ENCODE measurements at places on chromosomes 1 and 21. TPM values are rescaled to one million over a fixed set of nuclear protein-coding genes. Genes with fewer than 3 reads are reported as not detected.

DNA sequence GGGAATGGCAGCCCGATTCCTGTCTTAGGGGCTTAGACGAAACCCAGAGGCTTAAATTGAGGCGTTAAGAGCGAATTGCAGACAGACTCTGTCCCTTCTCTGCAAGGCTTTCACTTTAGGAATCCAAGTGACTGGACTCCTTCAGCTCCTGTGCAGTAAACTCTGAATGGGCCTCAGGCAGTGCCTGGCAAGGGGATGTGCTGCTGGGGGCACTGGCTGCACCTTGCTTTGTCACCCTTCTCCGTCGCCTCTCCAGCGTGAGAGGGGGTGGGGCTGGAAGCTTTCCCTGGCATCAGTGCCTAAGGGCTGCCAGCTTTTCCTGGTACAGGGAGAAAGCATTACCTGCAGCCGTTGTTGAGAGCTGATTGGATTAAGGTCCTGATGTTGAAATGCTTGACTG lies 39.9 kb upstream of the NFASC start:
- H3K4me3 ChIP-seq, result peak overlapping the region; percentile 85
- peaks cover 8% of the 10 kb centered on the region for H3K27me3 ChIP-seq
- no peak overlapping the region for H3K27ac ChIP-seq
- no peaks in the 10 kb centered on the region for H3K4me1 ChIP-seq

Gene RNF207
- total RNA-seq, result 4.8 TPM

DNA sequence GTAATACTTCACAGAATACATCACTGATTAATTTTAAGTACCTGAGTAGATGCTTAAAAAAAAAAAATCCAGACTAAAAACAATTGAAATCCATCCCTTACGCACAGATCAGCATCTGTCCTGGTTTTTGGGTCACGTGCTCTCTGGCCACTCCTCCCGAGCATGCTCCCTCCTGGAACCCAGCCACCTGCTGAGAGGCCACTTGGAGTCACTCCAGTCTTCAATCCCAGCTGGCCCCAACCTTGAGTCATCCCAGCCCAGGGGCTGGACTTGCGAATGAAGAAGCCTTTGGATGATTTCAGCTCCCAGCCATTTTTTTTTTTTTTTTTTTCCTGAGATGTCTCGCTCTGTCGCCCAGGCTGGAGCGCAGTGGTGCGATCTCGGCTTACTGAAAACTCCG lies 8.9 kb downstream of the MAP1LC3C start:
- no peaks in the 10 kb centered on the region for H3K36me3 ChIP-seq
- H3K4me1 ChIP-seq, result no peaks in the 10 kb centered on the region
- no peaks in the 10 kb centered on the region for H3K27me3 ChIP-seq
- no peak overlapping the region for H3K4me3 ChIP-seq
- DNase-seq, result peak; percentile 80

GRCh38 chr1:234988155-234988517 lies 140.5 kb downstream of the TOMM20 start:
- no peak for DNase-seq
- H3K27me3 ChIP-seq, result no peaks in the 10 kb centered on the region

GRCh38 chr1:84719543-84720217 lies 29.4 kb upstream of the SSX2IP start:
- no peak overlapping the region for H3K4me3 ChIP-seq
- no peaks in the 10 kb centered on the region for H3K36me3 ChIP-seq
- H3K27me3 ChIP-seq, result no peaks in the 10 kb centered on the region

DNA sequence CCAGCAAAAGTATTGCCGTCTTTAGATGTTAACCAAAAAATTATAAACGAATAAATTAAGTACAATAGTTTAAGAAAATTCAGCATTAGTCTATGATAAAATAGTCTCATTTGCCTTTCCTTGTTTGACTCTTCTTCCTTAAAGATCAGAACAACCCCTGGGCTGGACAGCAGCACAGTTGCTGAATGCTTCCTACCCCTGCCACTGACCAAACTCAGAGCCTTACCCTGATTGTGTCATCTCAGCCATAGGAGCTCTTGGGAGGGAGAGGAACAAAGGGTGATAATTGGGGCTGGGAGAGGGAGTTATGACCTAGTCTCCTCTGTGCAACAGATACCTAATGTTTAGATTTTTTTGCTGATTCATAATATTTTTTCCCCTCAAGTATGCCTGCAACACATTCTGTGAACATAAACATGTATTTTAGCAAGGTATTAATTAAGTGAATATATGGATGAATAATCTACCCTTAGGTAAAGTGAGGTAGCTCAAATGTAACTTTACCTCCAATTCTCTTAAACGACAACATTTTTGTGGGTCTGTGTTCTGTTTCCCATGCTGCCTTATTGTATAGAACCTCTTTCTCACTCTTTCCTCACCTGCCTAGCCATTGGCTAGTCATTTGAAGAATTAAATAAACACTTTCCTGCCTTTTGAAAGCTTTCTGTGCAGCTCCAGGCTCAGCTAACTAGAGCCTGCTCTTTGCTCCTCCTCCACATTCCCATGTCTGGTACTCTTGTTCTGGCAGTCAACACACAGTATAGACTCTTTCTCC lies 46.1 kb downstream of the FGGY start:
- H3K27me3 ChIP-seq, result no peaks in the 10 kb centered on the region
- H3K27ac ChIP-seq, result no peak overlapping the region
- no peak overlapping the region for H3K4me3 ChIP-seq

Gene LRP8
- total RNA-seq, result 36.9 TPM

Gene TTC39A
- 10.7 TPM for total RNA-seq

- H3K27ac ChIP-seq, result no peak overlapping the region
- no peaks in the 10 kb centered on the region for H3K36me3 ChIP-seq
- H3K4me3 ChIP-seq, result no peak overlapping the region
- H3K4me1 ChIP-seq, result peaks cover 9% of the 10 kb centered on the region
- H3K27me3 ChIP-seq, result no peaks in the 10 kb centered on the region
These were observed 84.7 kb downstream of the LRRC8D start for GRCh38 chr1:89905395-89906058.

Gene CFAP107
- not detected for total RNA-seq

GRCh38 chr21:17105932-17106331 lies 406.9 kb upstream of the CXADR start:
- H3K36me3 ChIP-seq, result no peaks in the 10 kb centered on the region
- H3K27me3 ChIP-seq, result no peaks in the 10 kb centered on the region
- H3K27ac ChIP-seq, result no peak overlapping the region
- no peaks in the 10 kb centered on the region for H3K4me1 ChIP-seq
- DNase-seq, result no peak
- no peak overlapping the region for H3K4me3 ChIP-seq

DNA sequence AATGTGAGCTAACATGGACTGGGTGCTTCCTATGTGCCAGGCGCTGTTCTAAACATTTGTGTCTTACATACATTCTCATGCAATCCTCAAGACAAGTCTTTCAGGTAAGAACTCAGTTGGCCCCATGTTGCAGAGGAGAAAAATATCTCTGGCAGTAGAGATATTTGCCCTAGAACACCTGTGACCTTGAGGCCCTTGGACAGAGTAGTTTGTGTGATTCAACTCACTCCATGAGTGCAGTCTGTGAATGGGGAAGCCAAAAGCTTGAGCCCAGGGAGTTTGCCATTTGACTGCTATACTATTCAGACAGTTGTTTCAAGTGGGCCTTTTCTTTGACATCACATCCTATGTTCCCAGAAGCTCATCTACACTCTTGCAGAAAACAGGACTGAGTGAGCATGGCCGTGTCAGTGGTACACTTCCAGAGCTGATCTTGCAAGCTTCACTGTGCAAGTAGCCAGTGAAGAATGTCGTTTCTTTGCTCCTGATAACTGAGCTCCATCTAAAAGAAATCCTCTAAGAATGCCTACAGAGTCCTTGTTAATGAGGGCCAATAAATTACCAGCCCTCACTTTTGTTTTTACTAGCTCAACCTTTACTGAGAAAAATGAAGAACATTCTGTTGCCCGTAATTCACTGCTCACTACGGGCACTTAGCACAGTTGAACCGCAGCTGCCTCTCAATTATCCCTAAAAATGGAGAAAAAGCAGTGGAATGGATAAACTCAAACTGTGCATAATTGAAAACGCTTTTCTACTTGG lies 98.7 kb upstream of the C8B start:
- no peaks in the 10 kb centered on the region for H3K36me3 ChIP-seq
- H3K27ac ChIP-seq, result no peak overlapping the region

DNA sequence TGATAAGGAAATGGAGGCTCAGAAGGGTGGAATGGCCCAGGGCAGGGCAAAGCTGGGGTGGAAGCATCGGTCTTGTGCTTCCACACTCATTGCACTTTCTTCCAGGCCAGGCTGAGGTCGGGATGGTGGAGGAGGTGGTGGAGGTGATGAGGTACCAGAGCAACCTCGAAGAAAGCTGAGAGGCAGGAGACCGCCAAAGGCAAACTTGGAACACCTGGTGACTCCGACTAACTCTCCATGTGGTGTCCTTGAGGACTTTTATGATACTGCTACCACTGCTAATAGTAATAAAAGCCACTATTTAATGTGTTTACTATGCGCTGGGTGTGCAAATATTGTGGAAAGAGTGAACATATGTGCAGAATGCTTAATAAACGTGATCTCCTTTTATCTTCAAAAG lies 16.9 kb upstream of the BTG2 start:
- H3K4me3 ChIP-seq, result no peak overlapping the region
- no peaks in the 10 kb centered on the region for H3K36me3 ChIP-seq
- peaks cover 12% of the 10 kb centered on the region for H3K4me1 ChIP-seq
- DNase-seq, result no peak

- H3K36me3 ChIP-seq, result peaks cover 13% of the 10 kb centered on the region
- no peak overlapping the region for H3K27ac ChIP-seq
- DNase-seq, result no peak
- no peak overlapping the region for H3K4me3 ChIP-seq
- H3K4me1 ChIP-seq, result no peaks in the 10 kb centered on the region
- no peaks in the 10 kb centered on the region for H3K27me3 ChIP-seq
These were observed 4.9 kb downstream of the C1orf198 start for GRCh38 chr1:230863449-230863848.

DNA sequence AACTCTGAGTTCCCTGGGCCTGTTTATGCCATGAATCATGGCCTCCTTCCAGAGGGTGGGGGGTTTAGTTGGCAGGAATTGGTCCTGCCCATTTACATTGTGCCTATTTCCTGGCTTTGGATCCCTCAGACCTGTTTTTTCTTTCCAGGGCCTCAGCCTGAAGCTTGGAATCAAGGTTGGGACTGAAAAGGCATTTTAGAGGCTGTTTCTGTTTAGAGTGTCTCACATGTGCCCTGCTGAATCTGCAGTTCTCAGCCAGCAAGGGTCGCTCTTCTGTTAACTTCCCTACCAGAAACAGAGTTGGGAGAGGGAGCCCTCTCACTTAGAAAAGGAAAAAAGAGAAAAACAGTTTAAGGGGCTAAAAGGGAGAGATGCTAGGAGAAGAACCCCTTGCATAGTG lies 191.1 kb downstream of the PTPRC start:
- no peaks in the 10 kb centered on the region for H3K36me3 ChIP-seq
- no peaks in the 10 kb centered on the region for H3K4me1 ChIP-seq
- peak; percentile 66 for DNase-seq
- H3K27ac ChIP-seq, result no peak overlapping the region
- H3K27me3 ChIP-seq, result no peaks in the 10 kb centered on the region

- H3K27ac ChIP-seq, result no peak overlapping the region
- no peaks in the 10 kb centered on the region for H3K4me1 ChIP-seq
- no peaks in the 10 kb centered on the region for H3K27me3 ChIP-seq
- no peaks in the 10 kb centered on the region for H3K36me3 ChIP-seq
- no peak for DNase-seq
- no peak overlapping the region for H3K4me3 ChIP-seq
These were observed 58.5 kb downstream of the DNM3 start for GRCh38 chr1:171899838-171900237.

Gene KLHDC7A
- total RNA-seq, result 4.4 TPM

DNA sequence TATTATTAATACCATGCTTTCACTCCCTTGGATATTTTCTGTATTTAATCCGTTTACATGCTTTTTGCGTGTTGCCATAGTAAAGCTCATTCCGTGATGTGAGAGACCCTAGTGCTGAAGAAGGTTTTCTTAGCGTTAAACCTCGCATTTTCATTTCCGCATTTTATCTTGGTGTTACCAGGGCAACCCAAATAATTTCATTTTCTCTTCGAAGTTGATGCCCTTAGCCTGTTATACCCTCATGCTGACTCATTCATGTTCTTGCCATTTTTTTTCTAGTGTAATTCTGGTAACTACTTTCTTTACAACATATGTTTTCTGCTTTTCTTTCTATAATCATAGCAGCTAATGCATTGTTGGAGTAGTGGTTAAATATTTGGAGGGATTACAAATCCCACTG lies 37.2 kb downstream of the LRRC8C start:
- no peaks in the 10 kb centered on the region for H3K4me1 ChIP-seq
- H3K36me3 ChIP-seq, result no peaks in the 10 kb centered on the region
- H3K27me3 ChIP-seq, result no peaks in the 10 kb centered on the region
- no peak overlapping the region for H3K4me3 ChIP-seq
- no peak for DNase-seq

GRCh38 chr21:32389337-32390015 lies 3.3 kb downstream of the URB1 start:
- DNase-seq, result no peak
- H3K4me1 ChIP-seq, result no peaks in the 10 kb centered on the region
- peaks cover 5% of the 10 kb centered on the region for H3K36me3 ChIP-seq
- no peak overlapping the region for H3K27ac ChIP-seq
- peaks cover 10% of the 10 kb centered on the region for H3K27me3 ChIP-seq

DNA sequence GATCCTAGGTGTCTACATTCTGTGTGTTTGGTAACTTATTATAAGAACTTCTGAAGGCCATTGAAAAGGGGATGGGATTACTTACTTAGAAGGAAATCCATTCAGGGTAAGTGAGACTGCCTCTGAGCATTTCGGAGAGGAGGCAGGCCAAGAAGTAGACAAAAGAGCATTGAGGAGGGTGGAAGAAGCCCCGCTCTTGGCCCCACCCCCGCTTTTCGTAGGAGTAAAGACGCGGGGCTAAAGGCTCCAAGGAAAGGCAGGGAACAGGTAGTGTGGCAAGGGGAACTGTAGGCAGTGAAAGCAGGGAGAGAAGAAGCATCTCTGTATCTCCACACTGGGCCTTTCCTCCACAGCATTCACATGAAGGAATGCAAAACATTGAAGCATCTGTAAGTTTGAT lies 51.8 kb upstream of the GRIK1 start:
- no peak overlapping the region for H3K27ac ChIP-seq
- no peaks in the 10 kb centered on the region for H3K36me3 ChIP-seq
- H3K27me3 ChIP-seq, result no peaks in the 10 kb centered on the region
- H3K4me1 ChIP-seq, result no peaks in the 10 kb centered on the region
- DNase-seq, result no peak

GRCh38 chr1:168907053-168907452 lies 178.0 kb upstream of the DPT start:
- DNase-seq, result no peak
- no peaks in the 10 kb centered on the region for H3K36me3 ChIP-seq
- no peak overlapping the region for H3K27ac ChIP-seq
- H3K4me1 ChIP-seq, result no peaks in the 10 kb centered on the region
- H3K4me3 ChIP-seq, result no peak overlapping the region

- H3K36me3 ChIP-seq, result peaks cover 29% of the 10 kb centered on the region
- H3K4me1 ChIP-seq, result no peaks in the 10 kb centered on the region
- H3K27me3 ChIP-seq, result no peaks in the 10 kb centered on the region
- no peak overlapping the region for H3K4me3 ChIP-seq
- no peak for DNase-seq
These were observed 8.0 kb upstream of the ANGPTL3 start for GRCh38 chr1:62589321-62589720.

GRCh38 chr1:204107892-204108291 lies 35.0 kb downstream of the SOX13 start:
- no peak overlapping the region for H3K4me3 ChIP-seq
- peaks cover 12% of the 10 kb centered on the region for H3K4me1 ChIP-seq
- no peaks in the 10 kb centered on the region for H3K36me3 ChIP-seq
- H3K27me3 ChIP-seq, result no peaks in the 10 kb centered on the region
- DNase-seq, result no peak
- H3K27ac ChIP-seq, result peak overlapping the region; percentile 98

Gene CLDN19
- total RNA-seq, result 28.3 TPM

GRCh38 chr1:8151647-8152046 lies 125.5 kb upstream of the ERRFI1 start:
- no peaks in the 10 kb centered on the region for H3K4me1 ChIP-seq
- no peak overlapping the region for H3K4me3 ChIP-seq
- H3K27ac ChIP-seq, result no peak overlapping the region
- H3K36me3 ChIP-seq, result no peaks in the 10 kb centered on the region

Gene OPTC
- total RNA-seq, result 0.27 TPM
